IMR-90 (cell line): ENCODE measurements at places on chromosomes 2 and 18. TPM values are rescaled to one million over a fixed set of nuclear protein-coding genes. Genes with fewer than 3 reads are reported as not detected.

Gene RGPD4
- not detected in 2 replicates for total RNA-seq

Gene GAREM2
- 0.28 and 0.36 TPM in 2 replicates for total RNA-seq

DNA sequence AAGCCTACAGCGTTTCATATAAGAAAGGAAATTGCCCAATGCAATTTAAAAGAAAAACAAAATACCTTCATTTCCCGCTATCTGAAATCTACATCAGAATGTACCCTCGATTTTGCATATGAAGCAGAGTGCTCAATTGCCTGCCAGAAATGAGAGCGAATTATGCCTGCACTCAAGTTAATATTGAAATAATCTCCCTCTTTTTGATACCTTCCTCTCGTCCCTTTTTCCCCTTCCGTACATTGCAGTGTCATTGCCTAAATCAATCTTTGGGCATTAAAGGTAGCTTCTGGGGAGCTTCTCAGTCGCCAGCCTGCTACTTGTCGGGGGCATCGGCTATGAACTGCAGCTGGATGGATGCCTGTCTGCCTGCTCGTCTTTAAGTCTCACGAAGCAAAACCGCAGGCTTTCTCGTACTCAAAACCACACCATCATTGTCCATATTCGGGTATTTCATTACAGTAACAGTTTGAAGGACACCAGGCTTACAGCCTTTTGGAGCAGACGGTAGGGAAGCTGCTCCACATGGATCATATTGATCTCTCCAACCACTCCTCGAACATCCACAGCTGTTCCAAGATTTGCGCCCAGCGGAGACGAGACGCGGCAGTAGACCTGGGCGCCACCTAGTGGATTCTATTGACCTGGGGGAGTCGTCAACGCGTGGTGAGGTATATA is 64.0 kb upstream of the HNRNPA3 start:
- no peaks in the 10 kb centered on the region for H3K36me3 ChIP-seq
- H3K27me3 ChIP-seq = peaks cover 19% of the 10 kb centered on the region
- H3K27ac ChIP-seq = no peak overlapping the region
- DNase-seq = peak; percentile 66
- H3K4me1 ChIP-seq = no peaks in the 10 kb centered on the region

DNA sequence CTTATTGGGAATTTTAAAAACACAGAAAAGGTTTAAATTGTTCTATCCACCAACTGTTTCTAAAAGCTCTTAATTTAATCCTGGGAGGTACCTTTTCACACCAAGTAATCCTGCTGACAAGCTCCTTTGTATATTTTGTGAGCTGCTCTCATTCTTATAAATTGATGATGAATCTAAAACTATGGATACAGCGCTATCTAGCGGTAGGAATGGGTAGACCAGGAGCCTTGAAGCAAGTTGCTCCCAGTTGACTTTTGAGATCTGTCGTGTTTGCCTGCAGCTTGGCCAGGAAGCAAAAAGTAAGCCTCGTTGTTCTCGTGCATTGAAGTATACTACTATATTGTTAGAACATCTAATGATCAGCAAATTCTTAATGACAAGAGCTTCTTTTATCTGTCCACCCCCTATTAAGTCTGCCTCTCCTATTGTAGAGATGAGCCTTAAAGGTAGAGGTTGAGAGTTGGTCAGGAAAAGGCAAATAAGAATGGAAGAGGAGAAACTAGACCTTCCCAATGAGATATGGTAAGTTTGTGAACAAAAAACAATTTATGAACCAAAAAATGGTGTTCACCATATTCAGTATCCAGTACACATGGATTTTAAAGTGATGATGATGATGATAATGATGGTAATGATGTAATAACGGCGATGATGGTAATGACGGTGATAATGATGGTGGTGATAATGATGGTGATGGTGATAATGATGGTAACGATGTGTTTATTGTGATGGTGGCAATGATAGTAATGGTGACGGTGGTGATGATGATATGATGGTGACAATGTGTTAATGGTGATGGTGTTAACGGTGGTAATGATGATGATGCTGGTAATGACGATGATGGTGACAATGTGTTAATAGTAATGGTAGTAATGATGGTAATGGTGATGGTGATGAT is 212.1 kb upstream of the NCKAP5 start:
- H3K4me3 ChIP-seq = no peak overlapping the region
- H3K4me1 ChIP-seq = 0 out of 2 replicates have a peak, but pooled peaks cover 2% of the 10 kb centered on the region
- H3K27me3 ChIP-seq = no peaks in the 10 kb centered on the region
- H3K36me3 ChIP-seq = no peaks in the 10 kb centered on the region
- peak; percentile 86 for DNase-seq

- peaks cover 34% of the 10 kb centered on the region for H3K4me1 ChIP-seq
- H3K4me3 ChIP-seq = no peak overlapping the region
- H3K27me3 ChIP-seq = no peaks in the 10 kb centered on the region
- no peak overlapping the region for H3K27ac ChIP-seq
Observed at GRCh38 chr2:108583903-108584520, 49.7 kb downstream of the LIMS1 start.

- H3K27ac ChIP-seq = no peak overlapping the region
- H3K36me3 ChIP-seq = no peaks in the 10 kb centered on the region
- peaks cover 5% of the 10 kb centered on the region for H3K27me3 ChIP-seq
- H3K4me3 ChIP-seq = no peak overlapping the region
Observed at GRCh38 chr2:71999580-71999979, 148.1 kb downstream of the CYP26B1 start.

- no peak overlapping the region for H3K27ac ChIP-seq
- no peak overlapping the region for H3K4me3 ChIP-seq
- DNase-seq = peak; percentile 32
- H3K27me3 ChIP-seq = no peaks in the 10 kb centered on the region
Observed at GRCh38 chr2:148305476-148305875, 284.6 kb downstream of the MBD5 start.

- no peak overlapping the region for H3K27ac ChIP-seq
- no peaks in the 10 kb centered on the region for H3K27me3 ChIP-seq
- peaks cover under 1% of the 10 kb centered on the region; the same call in 1 of the 2 replicates for H3K4me1 ChIP-seq
- peak; percentile 62 for DNase-seq
- H3K36me3 ChIP-seq = no peaks in the 10 kb centered on the region
Observed at GRCh38 chr2:113848758-113849415, 41.0 kb upstream of the ACTR3 start.

Gene FTCDNL1
- 0.18 and 0.28 TPM in 2 replicates for total RNA-seq

- peaks cover 9% of the 10 kb centered on the region for H3K4me1 ChIP-seq
- H3K27me3 ChIP-seq = no peaks in the 10 kb centered on the region
- no peak overlapping the region for H3K27ac ChIP-seq
Observed at GRCh38 chr2:66794070-66794469, 359.1 kb downstream of the MEIS1 start.

GRCh38 chr2:50344509-50345106 is 687.3 kb downstream of the NRXN1 start:
- H3K4me3 ChIP-seq = no peak overlapping the region
- no peak for DNase-seq
- no peaks in the 10 kb centered on the region for H3K4me1 ChIP-seq
- H3K27ac ChIP-seq = no peak overlapping the region

- no peaks in the 10 kb centered on the region; the same call in 1 of the 2 replicates for H3K4me1 ChIP-seq
- no peaks in the 10 kb centered on the region for H3K36me3 ChIP-seq
- H3K27ac ChIP-seq = no peak overlapping the region
- no peaks in the 10 kb centered on the region for H3K27me3 ChIP-seq
- H3K4me3 ChIP-seq = no peak overlapping the region
- DNase-seq = no peak
Observed at GRCh38 chr2:156483741-156484173, 47.6 kb downstream of the GPD2 start.

DNA sequence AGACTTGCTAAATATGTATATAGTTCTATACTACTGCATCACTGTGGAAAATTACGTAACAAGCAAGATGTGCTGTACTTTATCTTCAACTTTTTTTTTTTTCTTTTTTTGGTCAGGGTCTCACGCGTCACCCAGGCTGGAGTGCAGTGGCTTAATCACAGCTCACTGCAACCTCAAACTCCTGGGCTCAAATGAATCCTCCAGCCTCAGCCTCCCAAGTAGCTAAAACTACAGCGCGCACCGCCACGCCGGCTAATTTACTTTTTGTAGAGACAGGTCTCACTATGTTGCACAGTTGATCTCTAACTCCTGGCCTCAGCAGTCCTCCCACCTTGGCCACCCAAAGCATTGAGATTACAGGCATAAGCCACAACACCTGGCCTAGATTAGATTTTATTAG is 68.0 kb downstream of the COX7A2L start:
- H3K27ac ChIP-seq = no peak overlapping the region
- H3K4me1 ChIP-seq = peaks cover 2% of the 10 kb centered on the region; the same call in 1 of the 2 replicates
- H3K36me3 ChIP-seq = peaks cover 23% of the 10 kb centered on the region
- DNase-seq = no peak

DNA sequence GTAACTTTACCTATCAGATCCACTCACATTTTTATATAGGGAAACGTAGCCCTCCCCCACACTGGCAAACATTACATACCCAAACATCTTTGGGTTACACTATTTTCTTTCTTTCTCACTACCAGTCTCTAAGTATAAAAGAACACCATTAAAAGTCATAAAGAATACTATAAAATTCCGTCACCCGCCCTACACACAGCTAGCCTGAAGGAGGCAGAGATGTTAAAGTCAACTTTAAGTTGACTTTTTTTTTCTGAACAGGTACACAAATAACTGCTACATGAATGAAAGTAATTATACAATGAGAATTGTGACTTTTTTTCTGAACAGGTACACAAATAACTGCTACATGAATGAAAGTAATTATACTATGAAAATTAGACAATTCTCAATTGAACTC is 628.3 kb downstream of the NUP35 start:
- H3K27me3 ChIP-seq = no peaks in the 10 kb centered on the region
- DNase-seq = no peak
- no peak overlapping the region for H3K27ac ChIP-seq
- H3K4me3 ChIP-seq = no peak overlapping the region

DNA sequence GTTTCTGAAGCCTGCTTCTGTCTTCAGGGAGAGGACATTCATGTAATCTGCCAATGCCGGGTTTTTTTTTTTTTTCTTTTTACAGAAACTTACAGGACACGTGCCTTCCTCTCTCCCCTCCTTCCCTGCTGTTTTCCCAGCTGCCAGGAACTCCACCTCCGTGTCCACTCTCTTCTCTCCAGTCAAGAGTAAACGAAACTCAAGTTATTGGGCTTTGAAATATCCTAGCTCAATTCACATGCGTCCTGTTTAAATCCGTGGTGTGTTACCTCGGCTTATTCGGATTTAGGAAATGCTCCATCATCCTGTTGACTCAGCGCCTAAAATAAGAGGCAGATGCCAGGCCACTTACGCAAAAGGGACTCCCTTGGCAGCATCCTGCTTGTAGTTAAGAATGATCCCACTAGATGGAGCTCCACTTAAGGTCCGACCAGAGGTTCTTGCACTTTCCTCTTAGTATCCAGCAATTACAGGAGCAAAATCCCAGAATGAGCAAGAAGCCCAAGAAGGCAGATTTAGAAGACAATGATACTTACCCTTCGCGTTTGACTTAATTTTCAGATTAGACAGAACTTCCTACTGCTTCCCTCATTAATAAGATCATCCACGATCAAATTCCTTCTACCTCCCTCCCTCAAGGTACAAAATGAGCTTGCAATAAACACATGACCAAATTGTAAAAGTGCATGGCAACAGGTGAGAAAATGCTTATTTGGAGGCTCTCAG is 97.2 kb upstream of the ZCCHC2 start:
- no peaks in the 10 kb centered on the region for H3K36me3 ChIP-seq
- H3K4me1 ChIP-seq = peaks cover 3% of the 10 kb centered on the region; the same call in 1 of the 2 replicates
- H3K4me3 ChIP-seq = peak overlapping the region; percentile 22
- peak; percentile 96 for DNase-seq
- H3K27ac ChIP-seq = peak overlapping the region; percentile 48

- no peaks in the 10 kb centered on the region for H3K27me3 ChIP-seq
- H3K36me3 ChIP-seq = no peaks in the 10 kb centered on the region
- H3K4me1 ChIP-seq = peaks cover 17% of the 10 kb centered on the region
- H3K27ac ChIP-seq = peak overlapping the region; percentile 61; the same call in 1 of the 2 replicates
- no peak overlapping the region for H3K4me3 ChIP-seq
- no peak for DNase-seq
Observed at GRCh38 chr2:102129951-102130646, 12.4 kb upstream of the IL1R1 start.

Gene ZNF396
- 0.54 and 0.56 TPM in 2 replicates for total RNA-seq

- H3K4me1 ChIP-seq = peaks cover 8% of the 10 kb centered on the region
- no peaks in the 10 kb centered on the region for H3K27me3 ChIP-seq
- no peak overlapping the region for H3K4me3 ChIP-seq
Observed at GRCh38 chr2:189633392-189633811, 27.9 kb upstream of the ASNSD1 start.

Gene C2orf66
- total RNA-seq = not detected in 2 replicates

Gene TBR1
- not detected in 2 replicates for total RNA-seq

Gene ANKRD30B
- not detected in 2 replicates for total RNA-seq

Gene PTH2R
- total RNA-seq = under 0.01 TPM in 1 of 2 replicates, not detected in the other

Gene DSC2
- not detected in 2 replicates for total RNA-seq

Gene EML6
- 0.18 and 0.28 TPM in 2 replicates for total RNA-seq

Gene PDIA6
- total RNA-seq = 204 and 384 TPM in 2 replicates

Gene VAMP8
- 0.83 and 0.90 TPM in 2 replicates for total RNA-seq

Gene EIPR1
- total RNA-seq = 56.9 and 67.4 TPM in 2 replicates

DNA sequence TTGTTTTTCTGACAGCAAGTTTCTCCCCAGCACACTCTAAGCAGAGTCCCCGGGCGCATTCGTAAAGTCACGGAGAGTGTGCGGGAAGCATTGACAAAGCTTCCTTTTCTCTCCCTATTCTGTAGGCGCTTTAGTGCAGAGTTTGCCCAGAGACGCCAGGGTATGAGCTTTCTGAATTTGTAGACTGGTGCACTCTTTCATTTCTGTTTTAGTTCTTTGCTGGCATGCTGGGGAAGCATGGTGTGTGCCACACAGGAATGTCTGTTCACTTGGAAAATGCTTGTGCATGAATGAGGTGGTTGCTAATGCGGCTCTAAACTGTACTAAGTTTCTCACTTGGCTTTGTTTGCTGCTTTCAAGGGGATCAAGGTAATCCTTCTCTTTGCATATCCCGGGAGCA is 102.6 kb downstream of the RTN4 start:
- H3K27me3 ChIP-seq = no peaks in the 10 kb centered on the region; the same call in 1 of the 2 replicates
- no peak overlapping the region for H3K4me3 ChIP-seq
- no peak overlapping the region for H3K27ac ChIP-seq
- no peak for DNase-seq

DNA sequence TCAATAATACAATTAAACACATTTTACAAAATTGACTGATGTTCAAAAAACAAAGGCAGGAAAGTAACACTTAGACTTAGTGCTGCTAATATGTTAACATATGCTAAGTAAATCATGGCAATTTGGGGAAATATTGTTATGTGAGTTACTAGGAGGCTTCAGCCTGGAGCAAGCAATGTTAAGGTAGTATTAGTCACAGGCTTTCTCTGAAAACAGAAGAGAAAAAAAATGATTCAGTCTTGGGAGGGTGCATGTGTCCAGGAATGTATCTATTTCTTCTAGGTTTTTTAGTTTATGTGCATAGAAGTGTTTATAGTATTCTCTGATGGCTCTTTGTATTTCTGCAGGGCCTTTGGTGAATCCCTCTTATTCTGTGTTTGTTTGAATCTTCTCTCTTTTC is 345.8 kb upstream of the TFPI start:
- no peaks in the 10 kb centered on the region for H3K27me3 ChIP-seq
- no peaks in the 10 kb centered on the region for H3K4me1 ChIP-seq
- DNase-seq = peak; percentile 46
- H3K36me3 ChIP-seq = no peaks in the 10 kb centered on the region
